ENCODE measurements at places on chromosomes 12 and 14.

DNA sequence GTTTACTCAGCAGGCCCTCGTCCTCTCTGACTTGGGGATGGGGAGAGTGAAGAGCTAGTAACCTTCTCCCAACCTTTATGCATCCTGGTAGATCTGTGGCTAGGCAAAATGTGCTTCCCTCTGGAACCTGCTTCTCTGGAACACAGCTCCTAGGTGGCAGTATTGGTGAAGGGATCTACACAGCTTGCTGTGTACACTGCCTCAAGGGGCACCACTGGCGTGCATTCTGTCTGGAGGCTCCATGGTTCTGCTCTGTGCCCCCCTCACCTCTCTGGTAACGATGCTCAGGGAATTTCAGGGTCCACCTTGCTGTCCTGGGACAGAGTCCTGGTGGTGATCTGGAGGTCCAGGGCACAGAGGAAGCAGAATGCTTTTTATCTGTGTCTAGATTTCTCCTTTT lies 43.5 kb upstream of the KCNA5 start:
- no peak for DNase-seq

- DNase-seq: no peak
These were observed 449.7 kb downstream of the TMTC2 start for GRCh38 chr12:83136411-83136810.

DNA sequence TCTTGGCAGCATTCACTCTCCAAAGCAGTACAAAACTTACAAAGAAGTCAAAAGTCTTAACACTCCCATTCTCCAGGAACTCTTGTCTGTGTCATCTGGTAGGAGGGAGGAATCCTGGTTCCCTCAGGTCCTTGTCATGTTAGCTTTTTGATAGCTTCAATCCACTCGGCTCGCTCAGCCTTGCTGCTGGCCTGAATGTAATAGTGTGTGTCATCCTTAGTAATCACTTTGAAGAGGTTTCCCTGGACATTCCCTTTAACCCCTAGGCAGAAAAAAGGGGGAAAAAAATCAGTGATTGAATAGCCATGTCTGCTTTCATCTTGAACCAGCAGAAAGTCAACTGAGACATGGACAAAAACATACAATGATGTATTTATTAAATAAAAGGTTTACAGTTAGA lies 24.8 kb downstream of the PLEK2 start:
- no peak for DNase-seq

DNA sequence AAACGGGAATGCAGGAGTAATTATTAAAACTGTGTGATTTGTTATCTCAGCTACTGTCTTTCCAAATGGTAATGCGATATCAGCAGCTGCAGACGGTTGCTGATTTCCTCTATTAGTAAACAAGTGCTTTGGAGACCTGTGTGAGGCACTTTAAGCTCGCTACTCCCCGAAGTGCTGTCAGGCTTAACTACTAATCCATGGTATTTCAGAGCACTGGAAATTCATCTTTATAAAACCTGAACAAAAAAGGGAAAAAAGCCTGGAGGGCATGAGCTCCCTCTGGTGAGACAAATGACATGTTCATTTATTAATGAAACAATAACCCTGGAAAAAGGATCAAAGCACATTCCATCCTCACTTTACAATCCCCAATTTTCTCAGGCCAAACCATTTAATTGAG lies 143.6 kb upstream of the OTX2 start:
- no peak for DNase-seq

DNA sequence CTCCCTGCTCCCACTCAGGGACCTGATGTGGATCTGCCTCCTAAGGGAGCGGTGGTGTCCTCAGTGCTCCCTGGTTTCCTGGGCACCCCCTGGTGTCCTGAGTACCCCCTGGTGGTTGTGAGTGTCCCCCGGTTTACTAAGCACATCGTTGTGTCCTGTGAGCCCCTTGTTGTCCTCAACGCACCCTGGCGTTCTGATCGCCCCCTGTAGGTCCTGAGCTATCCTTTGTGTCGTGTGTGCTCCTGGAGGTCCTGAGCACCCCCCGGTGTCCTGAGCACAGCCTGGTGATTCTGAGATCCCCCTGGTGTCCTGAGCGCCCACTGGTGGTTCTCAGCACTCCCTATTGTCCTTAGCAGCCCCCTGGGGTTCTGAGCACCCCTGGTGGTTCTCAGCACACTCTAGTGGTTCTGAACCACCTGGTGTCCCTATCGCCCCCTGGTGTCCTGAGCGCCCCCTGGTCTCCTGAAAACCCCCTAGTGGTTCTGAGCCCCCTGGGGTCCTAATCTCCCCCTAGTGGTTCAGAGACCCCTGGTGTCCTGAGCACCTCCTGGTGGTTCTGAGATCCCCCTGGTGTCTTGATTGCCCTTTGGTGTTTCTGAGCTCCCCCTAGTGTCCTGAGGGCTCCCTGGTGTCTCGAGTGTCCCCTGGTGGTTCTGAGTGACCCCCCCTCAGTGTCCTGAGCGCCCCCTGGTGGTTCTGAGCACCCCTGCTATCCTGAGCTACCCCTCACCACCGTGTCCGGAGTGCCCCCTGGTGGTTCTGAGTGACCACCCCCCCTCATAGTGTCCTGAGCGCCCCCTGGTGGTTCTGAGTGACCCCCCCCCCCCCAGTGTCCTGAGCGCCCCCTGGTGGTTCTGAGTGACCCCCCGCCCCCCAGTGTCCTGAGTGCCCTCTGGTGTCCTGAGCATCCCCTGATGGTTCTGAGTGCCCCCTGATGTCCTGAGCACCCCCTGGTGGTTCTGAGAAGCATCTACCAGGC lies 615.1 kb downstream of the TMEM121 start:
- DNase-seq: no peak

DNA sequence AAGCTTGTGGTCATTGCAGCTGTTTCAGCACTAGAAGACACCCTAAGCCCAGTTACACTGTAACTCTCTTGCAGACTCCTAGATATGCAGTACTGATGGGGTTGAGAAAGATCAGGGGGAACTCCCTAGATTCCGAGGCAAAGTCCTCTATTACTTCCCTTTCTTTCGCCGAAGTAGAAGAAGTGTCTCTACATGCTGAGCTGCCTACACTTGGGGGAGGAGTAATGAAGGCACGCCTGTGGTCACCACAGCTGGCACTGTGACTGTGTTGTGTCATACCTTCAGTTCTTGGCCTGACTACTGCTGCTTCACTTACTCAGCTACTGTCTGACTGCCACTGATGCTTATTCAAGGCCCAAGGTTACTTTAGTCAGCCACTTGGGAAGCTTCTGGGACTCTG lies 35.1 kb upstream of the RPL10L start:
- DNase-seq: no peak

GRCh38 chr12:131827961-131828534 lies at the start of gene MMP17:
Gene MMP17, plus strand, starts transcription at chr12:131828393. Its CDS starts 102 bp downstream, at chr12:131828495.
- peak; percentile 26 for DNase-seq

DNA sequence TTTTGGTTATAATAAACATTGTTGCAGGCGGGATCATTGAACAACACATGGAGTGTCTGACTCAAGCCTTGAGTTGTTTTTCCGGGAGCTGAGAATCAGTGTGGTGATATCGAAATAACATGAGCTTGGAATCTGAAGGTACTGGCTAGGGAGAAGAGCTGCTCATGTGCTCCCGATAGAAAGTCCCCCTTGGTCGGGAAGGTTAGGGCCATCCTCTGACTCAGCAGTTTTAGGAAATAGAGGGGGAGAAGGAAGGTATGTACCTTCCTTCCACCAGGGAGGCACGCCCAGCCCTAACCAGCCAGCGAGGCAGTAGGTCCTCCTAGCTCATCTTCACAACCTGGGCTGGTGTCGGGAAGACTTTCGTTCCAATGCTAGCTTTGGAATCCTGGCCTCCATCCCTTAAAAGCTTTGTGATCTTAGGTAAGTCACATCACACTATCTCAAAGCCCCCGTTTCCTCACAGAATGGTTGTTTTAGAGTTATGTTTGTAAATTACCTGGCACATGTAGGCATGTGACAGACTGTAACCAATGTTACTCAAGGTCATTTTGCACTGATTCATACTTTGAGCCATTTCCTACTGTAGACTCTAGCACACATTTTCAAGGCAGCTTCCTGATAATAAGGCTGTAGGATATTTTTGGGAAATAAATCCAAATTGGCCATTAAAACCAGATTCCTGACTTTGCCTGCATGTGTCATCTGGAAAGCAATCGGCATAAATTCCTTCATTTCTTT lies 1.9 kb upstream of the RAB35 start:
- DNase-seq: no peak

- DNase-seq: no peak
These were observed 4.2 kb downstream of the PPM1H start for GRCh38 chr12:62930546-62931425.

- DNase-seq: no peak
These were observed 102.8 kb downstream of the PTPRB start for GRCh38 chr12:70534466-70534865.

GRCh38 chr12:94874518-94875302 lies 128.8 kb downstream of the NDUFA12 start:
- no peak for DNase-seq

DNA sequence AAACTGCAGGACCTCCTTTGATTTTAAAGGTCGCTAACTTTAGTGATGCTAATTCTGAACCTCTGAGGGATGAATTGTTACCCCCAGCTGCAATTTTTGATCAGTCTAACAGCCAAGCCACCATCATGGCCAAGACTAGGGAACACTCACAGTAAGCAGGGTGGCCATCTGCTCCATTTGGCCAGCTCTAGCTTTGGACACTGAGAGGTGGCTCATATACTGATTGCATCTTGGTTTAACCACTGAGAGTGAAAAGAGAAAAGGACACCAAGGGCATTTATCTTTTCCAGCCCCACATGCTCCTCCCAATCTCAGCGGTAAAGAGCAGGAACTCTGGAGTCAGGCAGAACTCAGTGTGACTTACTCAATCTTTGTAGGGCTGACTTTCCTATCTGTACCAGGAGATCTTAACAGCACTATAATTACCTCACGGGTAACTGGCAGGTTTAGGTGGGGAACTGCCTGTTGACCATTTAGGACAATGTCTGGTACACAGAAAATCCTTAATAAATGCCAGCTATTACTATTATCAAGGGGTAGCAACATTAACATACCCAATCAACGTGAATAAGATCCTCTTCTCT lies 6.2 kb downstream of the LPCAT3 start:
- DNase-seq: no peak

DNA sequence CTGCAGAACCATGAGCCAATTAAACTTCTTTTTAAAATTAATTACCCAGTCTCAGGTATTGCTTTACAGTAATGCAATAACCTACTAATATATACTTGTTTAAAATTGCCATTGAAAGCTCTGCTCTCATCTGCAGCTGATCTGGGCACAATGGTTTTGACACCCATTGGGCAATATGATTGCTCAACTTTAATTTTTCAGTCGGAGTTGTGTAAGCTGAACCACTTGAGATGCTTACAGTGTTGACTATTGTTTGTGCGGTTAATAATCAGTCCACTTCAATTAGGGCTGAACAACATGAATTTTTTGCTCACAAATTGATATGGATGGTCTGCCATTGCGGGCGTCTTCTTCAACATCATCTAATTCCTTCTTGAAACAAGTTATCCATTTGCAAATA lies 18.0 kb upstream of the OR4K5 start:
- DNase-seq: no peak

DNA sequence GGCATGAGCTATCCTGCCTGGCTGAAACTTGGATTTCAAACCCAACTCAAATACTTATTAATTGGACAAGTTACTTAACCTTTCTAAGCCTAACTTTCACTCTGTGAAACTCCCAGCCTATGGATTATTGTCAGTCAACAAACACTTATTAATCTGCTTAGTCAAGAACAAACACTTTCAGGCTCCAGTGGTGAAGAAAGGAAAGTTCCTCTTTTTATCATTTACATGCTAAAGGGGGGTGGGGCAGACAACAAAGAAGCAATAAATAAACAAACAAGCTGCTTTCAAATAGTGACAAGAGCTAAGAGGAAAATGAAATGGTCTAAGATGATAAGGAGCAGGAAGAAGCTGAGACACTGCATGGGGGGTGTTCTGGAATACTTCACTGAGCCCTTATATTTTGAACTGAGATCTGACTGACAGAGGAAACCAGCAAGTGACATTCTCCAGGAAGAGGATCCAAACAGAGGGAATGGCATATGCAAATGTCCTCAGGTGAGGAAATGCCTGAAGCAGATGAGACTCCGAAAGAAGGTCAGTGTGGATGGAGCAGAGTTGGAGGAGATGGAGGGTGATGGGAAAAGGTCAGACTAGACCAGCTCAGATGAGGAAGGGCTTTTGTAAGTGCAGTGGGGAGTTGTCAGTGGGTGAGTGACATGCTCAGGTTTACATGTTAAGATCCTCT lies 259.6 kb downstream of the ITPR2 start:
- no peak for DNase-seq

GRCh38 chr14:99266181-99267178 lies 5.5 kb downstream of the BCL11B start:
- DNase-seq: peak; percentile 84

DNA sequence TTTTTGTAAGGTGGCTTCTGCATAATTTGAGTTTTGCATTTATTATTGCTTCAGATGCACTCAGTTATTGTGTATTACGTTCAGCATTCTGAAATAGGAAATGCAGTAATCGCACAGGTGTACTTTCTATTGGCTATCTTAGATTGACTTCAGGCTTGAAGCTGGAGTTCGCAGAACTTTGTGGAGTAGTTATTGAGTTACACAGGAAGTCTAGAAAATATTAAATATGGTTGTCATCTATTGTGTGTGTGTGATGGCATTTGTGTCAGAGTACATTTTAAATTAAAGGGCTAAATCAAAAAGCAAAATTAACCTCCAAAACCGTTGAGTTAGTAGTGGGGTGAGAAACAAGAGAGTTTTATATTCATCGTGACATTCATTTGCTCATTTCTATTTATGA lies 2.7 kb downstream of the ARID2 start:
- no peak for DNase-seq

DNA sequence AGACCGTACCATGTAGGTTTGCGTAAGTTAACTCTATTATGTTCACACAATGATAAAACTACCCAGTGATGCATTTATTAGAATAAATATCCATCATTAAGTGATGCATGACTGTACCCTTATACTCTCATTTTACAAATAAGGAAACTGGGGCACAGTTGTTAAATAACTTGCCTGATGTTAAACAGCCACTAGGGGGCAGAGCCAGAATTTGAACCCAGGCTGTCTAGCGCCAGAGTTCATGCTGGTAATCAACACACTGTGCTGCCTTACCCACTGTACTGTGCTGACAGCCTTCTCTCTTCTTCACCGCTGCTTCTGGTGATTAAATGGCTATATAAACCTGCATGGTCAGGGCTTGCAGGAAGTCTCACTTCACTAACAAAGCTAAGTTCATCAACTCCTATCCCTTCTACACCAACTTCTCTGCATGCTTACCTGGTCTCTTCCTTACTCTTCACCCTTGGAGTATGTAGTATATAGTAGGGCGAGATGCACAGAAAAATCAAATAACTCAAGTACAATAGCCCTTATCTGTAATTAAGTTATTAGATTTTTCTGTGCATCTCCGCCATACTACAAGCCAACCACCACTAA lies 43.6 kb upstream of the APPL2 start:
- DNase-seq: peak; percentile 6

- DNase-seq: no peak
These were observed 142.8 kb upstream of the FKBP4 start for GRCh38 chr12:2652011-2652400.

- no peak for DNase-seq
These were observed 54.1 kb upstream of the BEGAIN start for GRCh38 chr14:100641274-100641860.

GRCh38 chr12:54213079-54213478 lies 24.3 kb upstream of the SMUG1 start:
- no peak for DNase-seq

GRCh38 chr12:30155001-30155730 lies 371.4 kb upstream of the TMTC1 start:
- DNase-seq: no peak

GRCh38 chr12:131222329-131223139 lies 268.8 kb downstream of the ADGRD1 start:
- no peak for DNase-seq
